ENCODE measurements at places on chromosomes 6 and 20. TPM values are rescaled to one million over a fixed set of nuclear protein-coding genes. Genes with fewer than 3 reads are reported as not detected.

DNA sequence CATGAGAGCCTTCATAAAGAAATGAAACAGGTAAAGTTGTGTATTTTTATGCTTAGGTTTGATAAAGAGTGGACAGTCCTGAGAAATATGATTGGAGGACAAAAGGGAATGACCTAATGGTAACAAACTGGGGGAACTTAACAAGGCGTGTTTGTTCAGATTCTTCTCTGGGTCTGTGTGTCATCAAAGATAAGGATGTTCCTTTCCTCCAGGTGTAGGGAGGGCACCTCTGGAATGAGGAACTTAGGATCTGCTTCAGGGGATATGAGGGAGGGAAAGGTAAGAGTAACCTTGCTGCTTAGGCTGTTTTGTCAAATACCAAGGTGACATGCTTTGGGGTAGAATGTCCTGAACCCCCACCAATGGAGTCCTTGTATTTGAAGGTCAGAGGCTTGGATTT lies 291.9 kb downstream of the KCNQ5 start:
- no peak for DNase-seq

GRCh38 chr6:39925931-39926290 lies 8.4 kb downstream of the MOCS1 start:
- DNase-seq, result no peak

DNA sequence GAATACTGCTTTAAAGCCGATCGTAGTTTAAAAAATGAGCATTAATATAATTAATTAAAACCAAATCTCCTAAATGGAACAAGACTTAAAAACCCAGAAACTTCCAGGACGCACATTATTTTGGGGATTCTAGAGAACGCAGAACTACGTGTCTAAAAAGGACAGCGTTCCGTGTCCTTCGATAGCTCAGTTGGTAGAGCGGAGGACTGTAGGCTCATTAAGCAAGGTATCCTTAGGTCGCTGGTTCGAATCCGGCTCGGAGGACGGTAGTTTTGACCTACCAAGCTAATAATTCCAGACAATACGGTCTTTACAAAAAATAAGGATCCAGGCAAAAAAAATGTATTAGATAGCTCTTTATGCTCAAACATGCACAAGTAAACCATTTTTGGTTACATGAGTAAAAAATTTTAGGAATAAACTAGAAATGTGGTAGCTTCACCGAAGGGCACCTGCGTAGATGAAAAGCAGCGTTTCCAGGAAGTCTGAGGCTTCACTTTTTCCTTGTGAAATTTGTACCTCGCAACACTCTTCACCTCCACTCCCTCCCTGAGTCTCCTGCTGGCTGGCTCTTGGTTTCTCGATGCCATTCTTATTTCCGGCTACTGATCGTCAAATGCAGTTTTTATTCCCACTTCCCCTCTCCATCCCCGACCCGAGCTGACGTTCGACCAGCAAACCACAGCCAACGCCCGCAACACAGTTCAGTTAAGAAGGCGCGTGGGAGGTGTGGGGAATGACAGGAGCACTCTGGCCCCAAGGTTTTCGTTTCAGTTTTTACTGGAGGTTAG lies 19.6 kb upstream of the ABT1 start:
- DNase-seq, result no peak

GRCh38 chr6:69835414-69836179 lies 30.8 kb upstream of the COL19A1 start:
- DNase-seq, result no peak

DNA sequence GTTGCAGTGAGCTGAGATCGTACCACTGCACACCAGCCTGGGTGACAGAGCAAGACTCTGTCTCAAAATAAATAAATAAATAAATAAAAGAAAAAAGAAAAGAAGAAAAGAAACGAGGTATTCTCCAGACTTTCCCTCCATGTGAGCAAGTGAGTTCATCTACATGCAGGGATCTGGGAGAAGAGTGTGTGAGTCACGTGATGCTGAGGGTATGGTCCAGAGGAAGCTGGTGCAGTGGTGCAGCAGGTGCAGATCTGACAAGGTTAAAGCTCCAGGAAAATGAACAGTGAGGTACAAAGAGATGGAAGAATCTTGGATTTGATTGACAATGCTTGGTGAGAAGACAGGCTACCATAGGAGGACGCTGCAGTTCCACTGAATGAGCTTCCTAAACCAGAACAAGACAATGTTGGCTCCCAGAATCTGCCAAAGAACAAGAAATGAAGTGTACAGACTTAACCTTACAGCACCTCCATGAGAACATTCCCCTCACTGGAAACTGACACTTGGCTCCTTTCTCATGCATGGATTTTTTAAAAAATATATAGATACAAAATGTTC lies 79.5 kb upstream of the BTBD3 start:
- DNase-seq, result no peak

GRCh38 chr20:25296094-25297093 lies 48.5 kb downstream of the PYGB start:
- DNase-seq, result no peak

DNA sequence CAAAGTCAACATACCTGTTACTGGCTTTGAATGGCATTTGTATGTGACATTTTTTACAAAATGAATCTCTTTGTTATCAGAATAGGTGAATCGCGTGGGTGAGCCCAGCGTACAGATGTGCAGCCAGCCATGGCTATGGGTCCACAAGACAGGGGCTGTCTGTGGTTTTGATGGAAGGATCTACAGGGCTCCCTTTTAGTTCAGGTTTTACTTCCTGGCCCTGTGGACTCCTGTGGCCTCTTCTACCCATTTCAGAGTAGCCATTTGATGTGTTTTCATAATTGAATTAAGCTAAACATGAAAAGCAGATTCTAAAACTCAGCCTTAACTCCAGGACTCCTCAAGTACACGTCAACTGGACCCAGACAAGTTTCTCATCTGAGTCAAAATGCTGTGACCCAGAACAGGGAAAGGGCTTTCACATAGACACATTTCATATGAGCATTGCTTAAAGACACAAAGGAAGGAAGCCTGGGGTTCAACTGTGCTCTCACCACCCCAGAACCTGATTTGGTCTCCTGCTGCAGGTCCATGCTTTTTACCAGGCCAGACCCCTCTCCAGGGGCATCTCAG lies 105.3 kb upstream of the NAA20 start:
- DNase-seq, result no peak

DNA sequence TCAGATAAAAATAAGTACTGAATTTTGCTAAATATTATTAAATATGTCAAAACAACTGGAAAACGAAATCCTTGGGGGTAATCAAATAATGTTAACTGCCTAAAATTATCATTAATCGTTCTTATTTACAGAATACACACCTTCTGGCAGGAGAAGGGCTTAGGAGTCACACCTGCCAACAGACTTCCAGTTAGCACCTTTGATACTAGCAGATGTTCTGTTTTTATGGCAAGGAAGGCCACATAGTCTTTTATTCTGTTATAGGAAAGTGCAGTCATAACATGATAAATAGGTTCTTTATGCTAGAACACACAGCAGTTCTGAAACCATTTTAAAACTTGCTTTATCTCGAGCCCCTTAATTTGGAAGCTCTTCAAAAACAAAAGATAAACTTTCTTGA lies 464.1 kb downstream of the UTRN start:
- DNase-seq, result no peak

- no peak for DNase-seq
These were observed 82.3 kb upstream of the CLDN20 start for GRCh38 chr6:155181498-155181897.

GRCh38 chr6:33959661-33960344 lies 156.0 kb upstream of the MLN start:
- DNase-seq, result no peak

DNA sequence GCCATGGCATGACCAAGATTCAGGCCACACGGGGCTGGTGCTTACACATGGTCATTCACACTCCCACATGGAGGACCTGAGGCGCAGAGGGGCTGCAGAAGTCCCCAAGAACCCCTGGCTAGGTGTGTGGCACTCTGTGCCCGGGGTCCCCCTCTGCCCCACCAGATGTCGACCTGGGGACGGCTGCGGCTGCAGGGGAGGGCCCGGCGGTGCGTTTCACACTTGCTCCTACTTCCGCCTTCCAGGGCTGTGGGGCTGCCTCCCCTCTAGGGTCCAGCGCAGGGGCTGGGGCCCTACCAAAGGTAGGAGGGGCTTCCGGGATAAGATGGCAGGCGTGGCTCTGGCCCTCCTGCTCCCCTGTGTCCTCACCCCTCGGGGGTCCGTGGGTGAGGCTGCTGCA lies 81.1 kb upstream of the SLCO4A1 start:
- no peak for DNase-seq

- DNase-seq, result no peak
These were observed 83.5 kb downstream of the FOXO3 start for GRCh38 chr6:108644252-108644651.

The ADGRB3 gene
- 1.9 TPM for total RNA-seq

The HRH3 gene
- total RNA-seq, result not detected

The CFB gene
- total RNA-seq, result 5.3 TPM

The TOP1 gene
- 32.3 TPM for total RNA-seq

The OR2B6 gene
- total RNA-seq, result not detected

Data from heart left ventricle (tissue), 16 donors.